ENCODE measurements at places on chromosomes 11 and 22.
A peak's percentile ranks its signal among the peaks of the same experiment; 100 is the strongest.

- DNase-seq, result peak; percentile 11
- no peak overlapping the region for H3K27ac ChIP-seq
- peaks cover 9% of the 10 kb centered on the region for H3K27me3 ChIP-seq
- H3K4me1 ChIP-seq, result no peaks in the 10 kb centered on the region
- H3K4me3 ChIP-seq, result no peak overlapping the region
Measured at GRCh38 chr22:25346859-25347751, 127.7 kb downstream of the CRYBB2 start.

GRCh38 chr22:17091851-17092250, 7.1 kb downstream of the IL17RA start:
- H3K27me3 ChIP-seq, result no peaks in the 10 kb centered on the region
- peaks cover 91% of the 10 kb centered on the region for H3K4me1 ChIP-seq
- H3K27ac ChIP-seq, result no peak overlapping the region
- no peak overlapping the region for H3K4me3 ChIP-seq
- peaks cover 56% of the 10 kb centered on the region for H3K36me3 ChIP-seq

GRCh38 chr22:23984430-23984829, 4.5 kb downstream of the GSTT2 start:
- H3K27me3 ChIP-seq, result peaks cover 16% of the 10 kb centered on the region
- H3K4me3 ChIP-seq, result no peak overlapping the region
- no peak overlapping the region for H3K27ac ChIP-seq
- DNase-seq, result peak; percentile 70
- H3K4me1 ChIP-seq, result no peaks in the 10 kb centered on the region
- no peaks in the 10 kb centered on the region for H3K36me3 ChIP-seq

GRCh38 chr11:93131709-93132108, 66.1 kb downstream of the SLC36A4 start:
- no peaks in the 10 kb centered on the region for H3K36me3 ChIP-seq
- DNase-seq, result no peak
- H3K27me3 ChIP-seq, result peaks cover under 1% of the 10 kb centered on the region
- H3K4me1 ChIP-seq, result no peaks in the 10 kb centered on the region

- peaks cover 10% of the 10 kb centered on the region for H3K27me3 ChIP-seq
- H3K27ac ChIP-seq, result no peak overlapping the region
- no peak overlapping the region for H3K4me3 ChIP-seq
- no peak for DNase-seq
- peaks cover 19% of the 10 kb centered on the region for H3K36me3 ChIP-seq
Measured at GRCh38 chr22:39535357-39535725, 2.8 kb upstream of the RPS19BP1 start.

GRCh38 chr11:119025978-119026766, 4.5 kb downstream of the SLC37A4 start:
- no peak overlapping the region for H3K27ac ChIP-seq
- no peak for DNase-seq
- no peaks in the 10 kb centered on the region for H3K27me3 ChIP-seq
- H3K4me3 ChIP-seq, result no peak overlapping the region
- H3K4me1 ChIP-seq, result peaks cover 49% of the 10 kb centered on the region
- H3K36me3 ChIP-seq, result peaks cover 33% of the 10 kb centered on the region

DNA sequence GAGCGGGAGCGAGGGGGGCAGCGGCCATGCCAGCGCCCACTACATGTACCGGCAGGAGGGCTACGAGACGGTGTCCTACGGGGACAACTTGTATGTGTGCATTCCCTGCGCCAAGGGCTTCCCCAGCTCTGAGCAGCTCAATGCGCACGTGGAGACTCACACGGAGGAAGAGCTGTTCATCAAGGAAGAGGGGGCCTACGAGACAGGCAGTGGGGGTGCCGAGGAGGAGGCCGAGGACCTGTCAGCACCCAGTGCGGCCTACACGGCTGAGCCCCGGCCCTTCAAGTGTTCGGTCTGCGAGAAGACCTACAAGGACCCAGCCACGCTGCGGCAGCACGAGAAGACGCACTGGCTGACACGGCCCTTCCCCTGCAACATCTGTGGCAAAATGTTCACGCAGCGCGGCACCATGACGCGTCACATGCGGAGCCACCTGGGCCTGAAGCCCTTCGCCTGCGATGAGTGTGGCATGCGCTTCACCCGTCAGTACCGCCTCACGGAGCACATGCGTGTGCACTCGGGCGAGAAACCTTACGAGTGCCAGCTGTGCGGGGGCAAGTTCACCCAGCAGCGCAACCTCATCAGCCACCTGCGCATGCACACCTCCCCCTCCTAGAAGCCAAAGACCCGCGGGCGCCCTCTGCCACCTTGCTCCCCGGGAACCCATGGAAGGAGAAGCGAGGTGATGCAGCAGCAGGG, 20.9 kb upstream of the TMEM191C start:
- DNase-seq, result no peak
- H3K36me3 ChIP-seq, result peaks cover 3% of the 10 kb centered on the region
- H3K4me1 ChIP-seq, result no peaks in the 10 kb centered on the region
- no peak overlapping the region for H3K4me3 ChIP-seq

GRCh38 chr11:125517116-125517770, 21.2 kb upstream of the FEZ1 start:
- no peak overlapping the region for H3K4me3 ChIP-seq
- DNase-seq, result peak; percentile 25
- H3K27me3 ChIP-seq, result no peaks in the 10 kb centered on the region
- no peak overlapping the region for H3K27ac ChIP-seq
- H3K36me3 ChIP-seq, result peaks cover 2% of the 10 kb centered on the region
- H3K4me1 ChIP-seq, result peaks cover 47% of the 10 kb centered on the region

DNA sequence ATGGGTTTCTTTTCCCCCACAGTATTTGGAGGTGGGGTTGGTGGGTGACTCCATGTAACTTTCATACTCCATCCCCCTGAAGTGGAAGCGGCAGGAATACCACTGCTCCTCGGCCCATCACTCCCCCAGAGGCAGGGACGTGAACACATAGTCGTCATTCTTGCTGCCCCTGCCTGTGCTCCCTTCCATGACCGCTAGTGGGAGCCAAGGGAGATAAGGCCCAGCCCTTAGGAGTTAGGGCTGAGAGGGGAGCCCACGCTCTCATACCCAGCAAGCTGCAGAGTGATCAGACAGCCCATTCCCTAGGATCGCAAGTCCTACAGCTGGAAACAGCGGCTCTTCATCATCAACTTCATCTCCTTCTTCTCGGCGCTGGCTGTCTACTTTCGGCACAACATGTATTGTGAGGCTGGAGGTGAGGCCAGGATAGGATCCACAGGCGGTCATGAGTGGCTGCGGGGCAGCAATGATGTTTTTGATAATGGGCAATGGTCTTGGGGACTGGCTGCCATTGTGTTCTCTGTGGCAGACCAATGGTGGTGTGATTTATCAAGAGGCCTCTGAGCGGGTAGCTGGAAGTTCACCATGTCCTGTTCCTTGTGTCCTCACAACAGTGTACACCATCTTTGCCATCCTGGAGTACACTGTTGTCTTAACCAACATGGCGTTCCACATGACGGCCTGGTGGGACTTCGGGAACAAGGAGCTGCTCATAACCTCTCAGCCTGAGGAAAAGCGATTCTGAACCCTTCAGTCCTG, 15.9 kb downstream of the RHOG start:
- H3K27ac ChIP-seq, result peak overlapping the region; percentile 24
- peaks cover 32% of the 10 kb centered on the region for H3K4me1 ChIP-seq
- H3K4me3 ChIP-seq, result no peak overlapping the region
- DNase-seq, result peak; percentile 87

DNA sequence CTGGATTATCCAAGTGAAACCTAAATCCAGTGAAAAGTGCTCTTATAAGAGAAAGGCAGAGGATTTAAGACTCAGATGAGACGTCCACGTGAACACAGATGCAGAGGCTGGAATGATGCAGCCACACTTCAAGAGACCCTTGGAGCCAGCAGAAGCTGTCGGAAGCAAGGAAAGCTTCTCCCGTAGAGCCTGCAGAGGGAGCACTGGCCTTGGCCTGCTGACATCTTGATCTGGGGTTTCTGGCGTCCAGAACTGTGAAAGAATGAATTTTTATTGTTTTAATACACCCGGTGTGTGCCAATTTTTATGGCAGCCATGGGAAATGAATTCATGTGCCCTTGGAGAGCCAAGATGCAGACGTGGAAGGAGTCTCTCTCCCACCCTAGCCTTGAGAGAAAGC, 407.0 kb upstream of the B3GAT1 start:
- no peak for DNase-seq
- no peaks in the 10 kb centered on the region for H3K4me1 ChIP-seq
- peaks cover 19% of the 10 kb centered on the region for H3K27me3 ChIP-seq

All from activated naive CD4-positive, alpha-beta T cell treated with anti-CD3 and anti-CD28 coated beads, Interleukin-2, amount 10 ng/mL, durations not matched to agents 7 days and 5 days (primary cell).